ENCODE measurements at places on chromosomes 7 and 10.

DNA sequence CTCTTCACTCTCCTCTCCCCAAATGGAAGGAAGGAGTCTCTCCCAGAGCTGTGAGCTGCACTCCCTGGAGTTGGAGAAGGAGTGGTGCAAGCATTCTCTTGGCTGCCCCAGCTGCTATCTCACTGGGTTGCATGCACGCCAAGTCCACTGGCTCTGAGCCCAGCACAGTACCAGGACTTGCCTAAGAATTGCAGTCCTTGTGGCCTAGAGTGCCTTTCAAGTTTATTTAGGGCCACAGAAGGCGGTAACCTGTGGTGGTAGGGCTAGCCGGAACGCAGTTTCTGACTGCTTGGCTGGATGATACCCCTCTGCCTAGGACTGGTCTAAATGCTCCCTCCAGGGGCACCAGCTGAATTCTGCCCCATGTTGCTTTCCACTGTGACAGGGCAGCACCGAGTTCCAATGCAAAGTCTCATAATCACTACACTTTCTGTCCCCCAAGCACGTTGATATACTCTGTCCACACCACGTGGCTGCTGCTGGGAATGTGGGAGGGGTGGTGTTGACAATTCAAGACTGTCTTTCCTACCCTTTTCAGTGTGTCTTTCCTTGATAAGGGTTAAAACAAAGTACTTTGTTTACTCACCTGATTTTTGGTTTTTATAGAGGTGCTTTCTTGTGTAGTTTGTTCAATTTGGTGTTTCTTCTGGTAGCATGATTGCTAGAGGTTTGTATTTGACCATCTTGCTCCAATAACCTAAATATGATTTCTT, 57.0 kb downstream of the PHTF2 start:
- DNase-seq, result peak; percentile 42

DNA sequence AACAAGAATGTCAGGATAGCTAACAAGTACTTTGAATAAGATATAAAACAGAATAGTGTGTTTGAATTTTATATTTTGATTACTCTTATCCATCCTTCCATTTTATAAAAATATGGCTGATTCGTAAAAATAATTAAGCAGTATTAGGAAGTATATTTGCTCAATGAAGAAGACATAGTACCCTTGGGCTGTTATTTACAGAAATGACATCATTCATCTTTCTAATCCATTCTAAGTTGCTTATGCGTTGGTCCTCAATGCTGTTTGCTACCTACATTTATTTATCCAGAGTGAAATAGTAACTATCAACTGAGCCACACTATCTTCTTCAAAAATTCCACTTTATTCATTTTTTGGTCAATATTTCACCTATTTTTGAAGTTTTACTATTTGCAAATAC, 2.1 kb upstream of the ZNF804B start:
- no peak for DNase-seq

DNA sequence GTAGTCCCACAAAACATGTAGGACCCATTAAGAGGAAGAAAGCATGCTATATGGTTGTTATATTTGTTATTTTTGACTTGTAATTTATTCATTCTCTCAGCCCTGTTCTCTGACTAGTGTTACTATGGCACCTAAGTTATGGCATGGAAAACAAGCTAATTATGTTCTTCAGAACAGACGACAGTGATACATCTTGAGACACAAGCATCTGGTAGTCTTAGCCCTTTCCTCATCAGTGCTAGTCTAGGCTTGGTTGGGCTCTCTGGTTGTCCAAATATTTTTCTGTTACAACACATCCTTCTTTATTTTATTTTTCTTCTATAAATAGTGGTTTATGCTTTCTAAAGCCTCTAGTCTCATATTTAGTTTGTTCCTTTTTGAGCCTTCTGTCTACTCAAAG, 308.3 kb upstream of the KAT6B start:
- DNase-seq, result no peak

GRCh38 chr7:27134392-27134791, 3.8 kb upstream of the HOXA4 start:
- peak; percentile 92 for DNase-seq

- no peak for DNase-seq
These were observed 27.7 kb downstream of the ALDH18A1 start for GRCh38 chr10:95628786-95629185.

DNA sequence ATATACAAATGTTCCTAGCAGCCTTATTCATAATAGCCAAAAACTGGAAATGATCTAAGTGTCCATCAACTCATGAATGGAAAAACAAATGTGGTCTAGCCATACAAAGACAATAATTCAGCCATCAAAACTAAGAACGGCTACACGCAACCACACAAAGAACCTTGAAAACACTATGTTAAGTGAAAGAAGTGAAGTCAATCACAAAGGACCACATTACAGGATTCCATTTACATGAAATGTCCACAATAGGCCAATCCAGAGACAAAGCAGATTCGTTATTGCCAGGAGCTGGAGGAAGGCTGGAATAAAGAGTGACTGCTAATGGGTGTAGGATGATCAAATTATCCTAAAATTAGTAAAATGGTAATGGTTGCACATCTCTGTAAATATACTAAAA, 21.1 kb downstream of the MKRN1 start:
- no peak for DNase-seq
